Right lobe of liver (tissue), 6 donors: ENCODE measurements at places on chromosomes 1 and 21.

GRCh38 chr1:1594602-1595260 is 5.2 kb downstream of the FNDC10 start:
- no peak for DNase-seq

GRCh38 chr1:206925106-206925736 is 3.5 kb upstream of the FCMR start:
- peak; percentile 68 for DNase-seq

DNA sequence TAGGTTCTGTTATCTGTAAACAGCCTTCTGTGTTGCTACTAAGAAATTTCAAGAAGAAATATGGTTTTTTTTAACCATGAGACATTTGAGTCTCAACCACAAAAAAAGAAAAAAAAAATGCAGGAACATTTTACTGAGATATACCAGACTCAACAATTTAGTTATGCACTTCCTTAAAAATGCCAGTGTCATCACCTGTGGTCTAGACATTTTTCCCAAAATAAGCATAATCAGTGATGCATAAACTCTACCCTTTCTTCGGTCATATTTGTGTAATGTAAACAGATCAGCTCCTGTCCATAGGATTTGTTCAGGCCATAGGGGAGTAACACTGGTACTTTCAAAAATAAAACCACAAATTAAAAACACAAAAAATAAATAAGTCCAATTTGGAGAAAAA is 122.6 kb upstream of the TNFSF4 start:
- DNase-seq = no peak

DNA sequence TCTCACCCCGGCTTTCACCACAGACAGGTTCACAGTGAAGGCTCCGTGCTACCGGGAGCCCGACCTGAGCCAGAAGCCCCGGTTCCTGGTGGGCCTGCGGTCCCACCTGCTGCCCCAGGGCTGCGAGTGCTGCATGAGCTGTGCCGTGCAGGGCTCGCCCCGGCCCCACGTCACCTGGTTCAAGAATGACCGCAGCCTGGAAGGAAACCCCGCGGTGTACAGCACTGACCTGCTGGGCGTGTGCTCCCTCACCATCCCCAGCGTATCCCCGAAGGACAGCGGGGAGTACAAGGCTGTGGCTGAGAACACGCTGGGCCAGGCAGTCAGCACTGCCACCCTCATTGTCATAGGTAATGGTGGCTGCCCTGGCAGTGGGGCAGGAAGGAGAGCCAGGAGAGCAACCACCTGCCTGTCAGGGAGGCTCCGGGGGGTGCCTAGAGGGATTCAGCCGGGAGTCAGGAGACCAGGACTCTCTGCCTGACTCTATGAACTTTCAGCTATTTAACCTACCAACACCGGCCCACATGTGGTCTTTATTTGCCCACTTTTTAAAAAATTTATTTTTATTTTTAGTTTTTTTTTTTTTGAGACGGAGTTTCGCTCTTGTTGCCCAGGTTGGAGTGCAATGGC is 36.4 kb downstream of the IGFN1 start:
- DNase-seq = peak; percentile 31

DNA sequence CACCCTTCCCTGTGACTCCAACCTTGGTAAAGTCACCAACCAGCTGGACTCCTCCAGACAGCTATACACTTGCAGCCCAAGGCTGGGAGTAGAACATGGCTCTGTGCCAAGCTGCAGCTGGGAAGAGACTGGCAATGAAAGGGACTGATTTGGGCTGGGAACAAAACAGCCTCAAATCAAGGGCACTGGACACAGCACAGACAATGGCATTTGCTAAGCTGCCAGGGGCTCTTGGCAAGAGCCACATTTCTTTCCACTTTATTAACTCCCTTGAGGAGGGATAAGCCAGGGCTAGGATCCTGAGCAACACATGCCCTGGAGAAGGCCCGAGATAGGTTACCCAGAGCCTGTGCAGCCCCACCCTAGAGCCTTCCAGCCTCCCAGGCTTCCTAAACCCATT is 12.0 kb downstream of the SYT11 start:
- no peak for DNase-seq

GRCh38 chr1:235642011-235642942 is 7.3 kb downstream of the GNG4 start:
- DNase-seq = no peak

- no peak for DNase-seq
Measured at GRCh38 chr1:202462342-202463076, 114.0 kb downstream of the PPP1R12B start.

GRCh38 chr1:74908797-74909196 is 175.8 kb downstream of the TYW3 start:
- no peak for DNase-seq
